Tongue (tissue), 3 donors: ENCODE measurements at places on chromosomes 6 and 20. TPM values are rescaled to one million over a fixed set of nuclear protein-coding genes. Genes with fewer than 3 reads are reported as not detected.

DNA sequence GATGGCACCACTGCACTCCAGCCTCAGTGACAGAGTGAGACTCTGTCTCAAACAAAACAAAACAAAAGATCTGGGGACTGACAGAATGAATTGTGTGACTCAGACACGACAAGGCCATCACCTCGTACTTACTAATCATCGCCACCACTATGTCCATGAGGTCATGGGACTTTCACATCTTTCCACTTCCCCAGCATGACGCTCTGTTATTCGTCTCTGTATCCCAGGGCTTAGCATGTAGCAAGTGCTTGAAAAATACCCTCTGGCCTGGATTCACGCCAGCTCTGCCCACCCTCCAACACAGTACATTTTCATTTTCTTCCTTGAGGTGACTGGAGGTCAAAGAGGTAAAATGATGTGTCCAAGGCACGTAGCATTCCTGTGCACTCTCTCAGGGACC, 27.8 kb downstream of the FGD2 start:
- DNase-seq: no peak

GTSF1L gene
- not detected for total RNA-seq

GRCh38 chr6:36392621-36393020, 5.2 kb upstream of the ETV7 start:
- no peak for DNase-seq

GRCh38 chr6:109253366-109253765, 128.9 kb downstream of the CD164 start:
- DNase-seq: no peak

- no peak for DNase-seq
These were observed 5.5 kb upstream of the DAAM2 start for GRCh38 chr6:39786649-39787048.

DNA sequence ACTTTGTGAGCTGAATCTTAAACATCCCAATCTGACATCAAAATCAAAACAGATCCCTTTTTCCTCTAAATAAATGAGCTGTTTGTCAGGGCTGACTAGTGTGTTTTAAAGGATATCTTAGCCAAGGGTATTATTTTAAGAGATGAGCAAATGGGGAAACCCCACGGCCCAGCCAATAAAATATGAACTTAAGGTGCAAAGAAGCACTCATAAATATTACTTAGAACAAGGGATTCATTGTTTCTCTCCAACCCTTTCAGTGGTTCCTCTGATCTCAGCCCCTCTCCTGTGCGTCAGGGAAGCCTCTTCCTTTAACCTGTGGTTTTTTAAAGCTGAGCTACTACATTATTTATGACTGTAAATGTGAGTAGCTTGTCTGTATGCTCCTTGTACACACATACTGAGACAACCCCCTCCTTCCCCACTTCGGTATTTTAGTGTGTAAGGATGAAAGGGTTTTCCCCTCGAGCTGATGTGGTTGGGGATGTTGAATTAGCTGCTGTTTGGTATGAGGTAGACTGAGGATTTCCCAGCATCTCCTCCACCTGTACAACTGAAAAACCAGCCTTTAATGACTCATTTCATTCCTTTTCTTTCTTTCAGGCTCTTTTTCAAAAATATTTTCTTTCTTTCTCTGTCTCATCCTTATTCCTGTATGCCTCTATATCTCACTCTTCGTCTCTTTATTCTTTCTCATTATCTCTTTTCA, 6.5 kb downstream of the BMP5 start:
- peak; percentile 54 for DNase-seq

DNA sequence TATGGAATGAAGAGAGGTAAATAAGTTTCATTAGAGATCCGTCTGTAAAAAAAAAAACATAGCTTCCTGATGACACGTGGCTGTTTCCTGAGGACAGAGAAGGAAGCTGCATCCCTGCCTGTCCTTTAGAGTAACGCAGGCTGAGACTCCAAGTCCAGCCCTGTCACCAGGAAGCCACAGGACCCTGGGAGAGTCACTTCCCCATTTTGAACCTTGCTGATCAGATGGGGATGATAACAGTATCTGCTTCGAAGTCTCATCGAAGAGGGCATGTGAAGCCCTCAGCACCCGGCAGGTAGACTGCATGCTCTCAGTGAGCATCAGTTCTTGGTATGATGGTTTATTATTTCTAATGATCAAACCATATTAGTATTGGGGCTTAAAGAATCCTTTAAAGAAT, 139.1 kb upstream of the KCNG1 start:
- DNase-seq: no peak

SLC17A4 gene
- total RNA-seq: not detected

PLCB4 gene
- 16.4 TPM for total RNA-seq

C6orf141 gene
- total RNA-seq: 2.3 TPM

DNA sequence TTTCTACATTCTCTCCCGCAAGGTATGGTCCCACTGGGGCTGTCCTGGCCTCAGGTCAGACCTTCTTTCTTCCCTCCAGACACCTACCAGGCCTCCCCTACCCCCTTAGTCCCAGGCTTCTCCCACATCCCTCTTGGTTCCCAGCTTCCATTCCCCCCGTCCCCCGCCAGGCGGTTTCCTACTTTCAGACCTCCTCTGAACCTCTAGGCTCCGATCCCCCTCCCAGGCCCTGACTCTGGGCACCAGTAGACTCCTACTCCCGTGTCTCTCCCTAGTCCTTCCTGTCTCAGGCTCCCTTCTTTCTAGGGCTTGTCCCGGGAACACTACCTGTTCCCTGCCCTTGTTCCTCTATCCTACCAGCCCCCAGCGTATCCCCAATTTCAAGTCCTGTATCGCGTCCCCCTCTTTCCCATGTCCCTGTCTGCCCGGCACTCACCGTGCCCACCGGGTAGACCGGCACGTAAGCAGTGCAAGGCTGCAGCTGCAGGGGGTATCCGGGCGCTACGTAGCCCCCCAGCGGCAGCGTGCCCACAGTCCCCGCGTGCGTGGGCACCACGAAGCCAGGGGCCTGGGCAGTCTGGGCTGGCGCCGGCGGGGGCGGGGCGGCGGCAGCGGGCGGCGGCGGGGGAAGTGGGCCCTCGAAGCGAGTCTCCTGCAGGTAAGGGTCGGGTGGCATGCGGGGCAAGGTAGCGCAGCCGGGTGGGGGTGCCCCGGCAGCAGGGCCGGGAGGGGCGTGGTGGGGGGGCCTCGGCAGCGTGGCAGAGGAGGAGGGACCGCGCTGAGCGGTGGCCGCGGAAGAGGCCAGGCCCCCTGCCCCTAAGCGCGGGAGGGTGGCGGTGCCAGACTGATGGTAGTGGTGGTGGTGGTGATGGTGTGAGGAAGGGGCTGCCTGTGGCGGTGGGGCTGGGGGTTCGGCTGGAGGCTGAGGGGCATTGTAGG, 1.5 kb downstream of the PRRT1 start:
- DNase-seq: no peak

- peak; percentile 52 for DNase-seq
These were observed 101.3 kb downstream of the OR2B2 start for GRCh38 chr6:27810768-27811450.

RPS6KA2 gene
- total RNA-seq: 33.2 TPM

DNA sequence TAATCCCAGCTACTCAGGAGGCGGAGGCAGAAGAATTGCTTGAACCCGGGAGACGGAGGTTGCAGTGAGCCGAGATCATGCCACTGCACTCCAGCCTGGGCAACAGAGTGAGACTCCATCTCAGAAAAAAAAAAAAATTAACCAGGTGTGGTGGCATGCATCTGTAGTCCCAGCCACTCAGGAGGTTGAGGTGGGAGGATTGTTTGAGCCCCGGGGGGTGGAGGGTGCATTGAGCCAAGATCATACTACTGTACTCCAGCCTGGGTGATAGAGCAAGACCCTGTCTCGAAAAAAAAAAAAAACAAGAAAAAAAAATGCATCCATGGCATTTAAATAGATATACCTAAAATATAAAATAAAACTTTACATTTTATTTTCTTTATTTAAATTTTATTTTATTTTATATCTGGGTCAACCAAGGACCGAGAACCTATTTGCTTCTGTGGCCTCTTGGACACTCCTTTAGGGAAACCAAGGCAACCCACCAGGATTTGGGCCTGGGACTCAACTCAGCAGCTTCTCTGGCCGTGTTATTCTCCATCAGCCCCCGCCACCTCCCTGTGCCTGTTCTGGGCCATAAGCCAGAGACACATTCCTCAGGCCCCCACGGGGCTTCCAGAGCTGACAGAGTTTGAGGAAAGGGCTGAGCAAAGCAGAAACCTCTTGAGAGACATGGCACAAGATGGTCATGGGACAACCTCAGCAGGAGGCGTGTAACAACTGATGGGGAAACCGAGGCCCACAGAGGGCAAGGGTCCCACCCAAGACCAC, 6.2 kb downstream of the SNTA1 start:
- DNase-seq: peak; percentile 78

FAM83B gene
- 13.8 TPM for total RNA-seq

DNA sequence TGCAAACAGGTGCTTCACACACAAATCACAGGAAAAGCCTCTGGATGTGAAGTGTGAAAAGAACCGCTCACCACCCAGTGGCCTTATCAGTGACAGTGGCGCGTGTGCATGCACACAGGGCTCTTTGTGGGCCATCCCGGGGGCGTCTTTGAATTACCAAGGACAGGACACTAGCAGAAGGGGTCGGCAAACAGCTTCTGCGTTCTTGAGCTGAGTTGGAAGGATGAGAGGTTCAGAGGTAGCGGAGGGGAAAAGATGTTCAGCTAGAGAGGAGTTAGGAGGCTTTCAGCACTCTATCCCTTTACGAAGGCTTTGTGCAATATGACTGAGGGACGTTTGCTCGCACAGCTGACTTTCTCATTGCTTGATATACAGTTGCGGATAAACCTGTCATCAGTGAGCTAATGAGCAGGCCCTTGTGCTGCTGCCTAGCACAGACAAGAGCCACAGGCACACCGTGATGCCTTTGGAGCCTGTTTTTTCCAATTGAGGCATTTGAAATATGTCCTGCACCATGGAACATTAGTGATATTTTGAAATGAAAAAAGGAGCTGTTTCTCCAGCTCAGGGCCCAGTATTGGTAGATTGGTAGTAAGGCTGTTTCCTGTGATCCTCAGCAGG, 83.1 kb downstream of the IYD start:
- DNase-seq: peak; percentile 56

DNA sequence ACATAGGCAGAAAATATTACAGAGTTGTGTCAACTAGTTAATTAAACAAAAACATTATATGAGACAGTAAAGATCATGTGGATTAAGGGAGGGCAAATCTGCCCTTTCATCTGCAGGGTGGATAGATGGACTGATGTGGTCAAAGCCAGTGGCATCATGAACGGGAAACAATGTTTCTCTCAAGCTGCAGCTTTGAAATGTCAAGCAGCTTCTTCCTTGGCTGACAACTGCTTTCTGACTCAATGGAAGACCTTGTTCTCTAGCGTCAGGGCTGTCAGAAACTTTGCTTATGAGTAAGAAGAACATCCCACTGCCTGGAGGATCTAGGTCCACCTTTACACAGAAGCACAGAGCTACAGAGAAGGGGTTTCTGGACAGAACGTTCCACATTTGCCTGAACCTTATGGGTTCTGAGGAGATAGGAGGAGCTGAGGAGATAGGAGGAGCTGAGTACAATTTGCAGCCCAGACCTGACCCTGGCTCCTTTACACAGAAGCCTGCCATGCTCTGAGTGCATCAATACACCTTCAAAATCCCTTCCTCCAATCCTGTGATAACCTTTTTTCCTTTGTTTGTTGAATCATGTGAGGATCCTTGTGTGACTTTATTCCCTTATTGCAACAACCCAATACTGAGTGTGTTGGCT, 6.1 kb downstream of the CST5 start:
- DNase-seq: no peak

GRCh38 chr20:53658973-53659372, 65.3 kb upstream of the ZNF217 start:
- no peak for DNase-seq

CDH4 gene
- 1.1 TPM for total RNA-seq

DNA sequence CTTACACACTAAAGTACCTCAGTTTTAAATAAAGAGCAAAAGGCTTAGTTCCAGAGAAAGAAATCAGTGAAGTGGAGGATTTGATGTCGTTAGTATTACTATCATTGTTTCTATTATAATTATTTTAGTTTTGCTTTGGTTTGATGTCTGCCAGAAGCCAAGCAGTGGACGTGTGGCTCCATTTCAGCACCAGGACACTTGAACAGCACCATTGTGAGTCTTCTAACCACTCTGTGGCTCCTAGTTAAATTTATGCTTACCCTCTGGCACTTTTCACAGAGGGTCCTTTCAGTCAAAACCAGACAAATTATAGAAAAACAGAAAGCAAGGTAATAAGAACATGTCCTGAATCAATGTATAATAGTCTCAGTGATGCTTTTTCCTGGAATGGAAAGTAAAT, 3.4 kb downstream of the COL9A1 start:
- peak; percentile 56 for DNase-seq

DNA sequence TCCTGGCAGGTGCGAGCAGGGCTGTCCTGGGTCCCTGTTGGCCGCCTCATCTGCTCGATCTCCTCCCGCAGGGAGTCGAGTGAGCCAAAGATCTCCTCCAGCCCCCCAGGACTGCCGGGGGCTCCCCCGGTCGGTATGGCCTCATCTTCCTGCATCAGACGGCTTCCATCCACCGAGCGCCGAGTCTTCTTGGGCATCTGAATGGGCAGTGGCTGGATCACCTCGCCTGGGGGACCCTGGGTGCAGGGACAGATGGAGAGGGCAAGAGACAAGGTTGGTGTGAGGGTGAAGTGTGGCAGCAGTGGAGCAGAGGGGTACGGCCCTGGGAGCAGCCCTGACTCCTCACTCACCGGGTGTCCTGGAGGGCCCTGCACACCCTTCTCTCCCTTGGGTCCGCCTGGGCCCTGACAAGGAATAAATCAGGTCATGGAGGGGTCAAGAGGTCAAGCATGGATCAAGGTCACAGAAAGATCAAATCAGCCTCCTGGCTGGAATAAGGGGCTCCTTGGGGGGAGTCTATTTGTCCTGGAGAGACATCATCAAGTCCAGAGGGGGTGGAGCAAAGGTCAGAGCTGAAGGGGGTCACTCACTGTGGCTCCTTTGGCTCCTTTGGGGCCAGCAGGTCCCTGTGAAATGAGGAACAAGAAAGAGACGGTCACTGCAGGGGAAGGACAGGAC, 26.5 kb downstream of the COL11A2 start:
- DNase-seq: no peak
